Activated CD4-positive, alpha-beta T cell treated with anti-CD3 and anti-CD28 coated beads for 1 hour (primary cell): ENCODE measurements at places on chromosomes 12 and 14.

DNA sequence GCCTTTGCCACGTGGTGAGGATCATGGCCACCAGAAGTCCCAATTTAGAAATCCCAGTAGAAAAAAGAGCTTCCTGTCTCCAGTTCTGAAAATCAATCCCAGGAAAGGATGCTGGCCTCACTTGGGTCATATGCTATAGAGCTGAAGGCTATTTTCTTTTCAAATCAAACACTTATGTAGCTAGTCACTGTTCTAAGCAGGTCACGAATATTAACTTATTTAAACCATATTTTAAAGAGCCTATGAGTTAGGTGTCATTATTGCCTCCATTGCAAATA, 97.5 kb downstream of the VCPKMT start:
- no peak for DNase-seq

- DNase-seq, result no peak
Observed at GRCh38 chr12:39352471-39353017, 90.4 kb downstream of the KIF21A start.

DNA sequence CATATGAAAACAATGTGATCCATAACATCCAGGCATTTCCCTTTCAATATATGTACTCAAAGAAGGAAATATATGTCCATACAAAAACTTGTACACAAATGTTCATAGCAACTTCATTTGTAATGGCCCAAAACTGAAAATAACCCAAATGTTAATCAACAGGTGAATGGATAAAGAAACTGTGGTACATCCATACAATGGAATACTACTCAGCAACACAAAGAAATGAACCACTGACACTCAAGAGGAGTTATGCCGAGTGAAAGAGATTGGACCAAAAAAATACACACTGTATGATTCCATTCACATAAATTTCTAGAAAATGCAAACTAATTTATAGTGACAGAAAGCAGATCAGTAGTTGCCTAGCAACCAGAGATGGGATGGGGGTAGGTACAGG, 30.3 kb upstream of the GXYLT1 start:
- DNase-seq, result no peak

GRCh38 chr12:46490635-46491034, 118.1 kb upstream of the SLC38A2 start:
- no peak for DNase-seq

GRCh38 chr14:36365766-36366165, 45.3 kb upstream of the MBIP start:
- no peak for DNase-seq

DNA sequence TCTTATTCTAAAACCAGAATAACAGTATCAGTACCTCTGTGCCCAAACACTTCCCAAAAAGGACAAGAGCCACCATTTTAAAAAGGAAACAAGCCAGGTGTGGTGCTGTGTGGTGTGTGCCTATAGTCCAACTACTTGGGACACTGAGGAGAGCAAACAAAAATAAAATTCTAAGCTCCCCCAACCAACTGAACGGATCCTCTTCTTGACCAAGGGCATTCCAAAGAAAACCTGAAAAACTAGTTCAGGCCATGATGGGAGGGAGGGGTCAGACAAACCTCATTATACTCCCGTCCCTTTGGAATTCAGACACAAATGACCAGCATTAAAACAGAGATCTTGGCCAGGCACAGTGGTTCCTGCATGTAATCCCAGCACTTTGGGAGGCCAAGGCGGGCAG, 20.5 kb downstream of the SLC11A2 start:
- no peak for DNase-seq

DNA sequence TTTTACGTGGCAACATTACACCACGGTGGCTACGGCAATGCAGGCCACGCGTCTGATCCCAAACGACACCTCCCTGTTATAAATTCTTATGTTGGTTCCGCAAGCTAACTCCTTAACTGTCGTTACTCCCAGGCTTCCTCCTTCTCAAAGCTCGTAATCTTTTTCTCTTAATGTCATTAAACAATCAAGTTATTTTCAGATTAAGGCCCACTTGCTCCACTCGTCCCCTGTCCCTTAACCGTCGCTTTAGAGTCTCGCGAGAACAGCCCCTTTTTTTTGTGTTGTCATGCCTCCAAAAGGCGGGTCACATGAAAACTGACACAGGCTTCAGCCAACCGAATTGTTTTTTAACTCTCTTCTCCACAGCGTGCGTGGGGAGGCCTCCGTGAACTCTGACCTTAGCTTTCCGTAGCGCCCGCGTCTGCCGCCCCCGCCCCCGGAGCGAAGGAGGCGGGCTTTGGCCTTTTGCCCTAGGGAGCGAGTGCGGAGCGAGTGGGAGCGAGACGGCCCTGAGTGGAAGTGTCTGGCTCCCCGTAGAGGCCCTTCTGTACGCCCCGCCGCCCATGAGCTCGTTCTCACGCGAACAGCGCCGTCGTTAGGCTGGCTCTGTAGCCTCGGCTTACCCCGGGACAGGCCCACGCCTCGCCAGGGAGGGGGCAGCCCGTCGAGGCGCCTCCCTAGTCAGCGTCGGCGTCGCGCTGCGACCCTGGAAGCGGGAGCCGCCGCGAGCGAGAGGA, at the start of gene CAND1:
CAND1 (plus strand) TSS at position 463 of the 737 bp plus-strand sequence. CDS start 360 bp downstream, outside the sequence.
- peak; percentile 94 for DNase-seq

DNA sequence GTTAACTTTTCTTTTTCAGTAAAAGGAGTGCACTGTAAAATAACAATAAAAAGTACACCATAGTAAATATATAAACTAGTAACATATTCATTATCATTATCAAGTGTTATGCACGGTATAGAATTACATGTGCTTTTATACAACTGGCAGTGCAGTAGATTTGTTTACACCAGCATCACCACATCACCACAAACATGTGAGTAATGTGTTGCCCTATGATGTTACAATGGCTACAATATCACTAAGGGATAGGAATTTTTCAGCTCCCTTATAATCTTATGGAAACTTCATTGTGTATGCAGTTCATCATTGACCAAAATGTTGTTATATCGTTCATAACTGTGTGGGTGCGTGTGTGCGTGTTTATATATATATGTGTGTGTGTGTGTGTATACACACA, 23.5 kb upstream of the NEDD1 start:
- no peak for DNase-seq

GRCh38 chr14:51609251-51609954, 42.3 kb upstream of the FRMD6 start:
- DNase-seq, result no peak

- DNase-seq, result no peak
Observed at GRCh38 chr12:69662764-69663163, 36.3 kb downstream of the BEST3 start.

GRCh38 chr12:51405801-51406207, 14.6 kb upstream of the GALNT6 start:
- DNase-seq, result no peak

DNA sequence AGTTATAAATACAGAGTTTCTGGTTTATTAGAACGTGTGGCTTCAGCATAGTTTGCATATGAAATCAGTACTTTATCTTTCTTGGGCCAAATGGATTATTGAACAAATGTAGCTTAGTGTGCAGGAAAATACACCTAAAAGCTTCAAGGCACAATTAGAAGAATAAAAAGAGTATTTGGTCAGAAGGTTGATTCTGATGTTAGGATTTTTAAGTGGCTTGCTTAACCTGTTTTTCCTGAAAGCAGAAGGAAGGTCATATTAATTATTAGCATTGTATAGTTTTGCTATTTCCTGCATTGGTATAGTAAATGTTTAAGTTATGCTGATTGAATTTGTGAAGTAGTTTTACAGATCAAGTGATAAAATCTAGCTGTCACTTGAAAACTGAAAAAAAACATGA, 31.0 kb upstream of the GNS start:
- no peak for DNase-seq

- no peak for DNase-seq
Observed at GRCh38 chr14:35047976-35048513, 2.0 kb downstream of the FAM177A1 start.

DNA sequence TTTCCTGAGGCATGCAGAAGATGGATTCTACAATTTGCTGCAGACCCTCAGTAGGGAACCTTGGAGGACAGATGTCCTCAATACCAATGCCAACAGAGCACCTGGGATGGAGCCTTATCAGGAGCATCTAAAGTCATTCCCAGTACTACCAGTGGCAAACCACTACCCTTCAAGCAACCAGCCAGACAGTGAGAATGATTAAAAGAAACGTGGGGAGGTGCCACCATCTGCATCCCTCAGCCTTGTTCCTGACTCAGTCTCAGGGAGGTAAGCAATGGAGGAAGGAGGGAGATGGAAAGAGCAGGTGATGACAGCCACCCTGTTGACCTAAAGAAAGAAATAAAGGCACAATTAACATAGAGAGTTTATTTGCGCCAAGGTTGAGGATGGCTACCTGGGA, 175.2 kb upstream of the GRIN2B start:
- no peak for DNase-seq

DNA sequence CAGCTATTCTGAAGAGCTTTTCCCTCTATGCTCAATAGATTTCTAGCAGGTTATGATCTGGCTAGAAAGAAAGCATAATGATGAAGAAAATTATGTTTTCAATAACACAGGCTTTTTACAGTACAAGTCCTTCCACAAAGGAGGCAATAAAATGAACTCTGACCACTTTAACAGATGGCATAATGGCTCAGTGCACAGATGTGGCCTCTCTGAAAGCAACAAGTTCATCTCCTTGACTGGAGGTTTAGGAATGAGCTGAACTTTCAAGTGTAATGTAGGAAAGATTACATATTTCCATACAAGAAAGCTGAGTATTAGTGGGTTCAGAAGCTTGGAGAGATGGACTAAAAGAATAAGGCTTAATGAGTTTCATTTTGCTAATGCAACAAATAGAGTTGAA, 147.4 kb downstream of the EFCAB11 start:
- DNase-seq, result no peak

- DNase-seq, result no peak
Observed at GRCh38 chr12:47147739-47148138, 68.0 kb upstream of the AMIGO2 start.

GRCh38 chr12:106358396-106359241, 1.1 kb downstream of the POLR3B start:
- DNase-seq, result no peak

- no peak for DNase-seq
Observed at GRCh38 chr12:20213723-20214625, 154.4 kb upstream of the PDE3A start.

- no peak for DNase-seq
Observed at GRCh38 chr14:92510972-92511371, 2.6 kb upstream of the RIN3 start.

DNA sequence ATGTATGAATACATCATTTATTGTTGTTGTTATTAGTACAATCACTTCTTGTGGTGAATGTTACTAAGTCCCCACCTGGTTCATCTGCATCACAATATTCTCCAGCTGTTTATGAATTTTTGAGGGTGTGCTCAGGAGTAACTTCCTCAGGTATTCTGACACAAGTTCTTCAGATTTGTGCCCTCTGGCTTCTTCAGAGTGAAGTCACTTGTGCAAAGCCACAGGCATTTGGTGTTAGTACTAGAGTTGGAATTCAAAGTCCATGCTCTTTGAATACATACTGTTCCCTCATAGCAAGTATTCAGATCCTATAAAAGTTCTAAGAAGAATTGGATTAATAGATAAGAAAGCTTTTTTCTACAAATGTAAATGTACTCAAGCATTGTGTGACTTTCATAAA, 150.3 kb upstream of the AVPR1A start:
- DNase-seq, result no peak

GRCh38 chr14:74671789-74672188, 41.1 kb downstream of the AREL1 start:
- DNase-seq, result no peak

GRCh38 chr12:106493531-106493930, 89.3 kb upstream of the RFX4 start:
- no peak for DNase-seq

DNA sequence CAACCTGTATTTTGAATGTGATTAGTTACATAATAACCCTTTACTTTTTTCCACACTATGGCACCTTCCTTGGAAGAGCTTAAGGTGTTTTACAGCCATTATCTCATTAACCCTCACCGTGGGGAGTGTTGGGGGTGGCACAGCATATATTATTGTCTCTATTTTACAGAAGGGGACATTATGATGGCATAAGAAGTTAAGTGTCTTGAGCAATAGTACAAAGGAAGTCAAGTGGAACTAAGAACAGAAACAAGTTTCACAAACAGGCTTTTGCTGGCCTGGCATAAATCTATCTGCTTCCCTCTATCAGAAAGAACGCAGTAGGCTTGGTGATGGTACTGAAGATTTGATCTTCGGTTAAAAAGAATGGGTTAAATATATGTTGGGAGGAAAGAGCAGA, 169.7 kb upstream of the OTX2 start:
- no peak for DNase-seq

- DNase-seq, result no peak
Observed at GRCh38 chr12:62841846-62842245, 93.1 kb downstream of the PPM1H start.

GRCh38 chr12:56021889-56022497, 1.1 kb downstream of the IKZF4 start:
- DNase-seq, result no peak

DNA sequence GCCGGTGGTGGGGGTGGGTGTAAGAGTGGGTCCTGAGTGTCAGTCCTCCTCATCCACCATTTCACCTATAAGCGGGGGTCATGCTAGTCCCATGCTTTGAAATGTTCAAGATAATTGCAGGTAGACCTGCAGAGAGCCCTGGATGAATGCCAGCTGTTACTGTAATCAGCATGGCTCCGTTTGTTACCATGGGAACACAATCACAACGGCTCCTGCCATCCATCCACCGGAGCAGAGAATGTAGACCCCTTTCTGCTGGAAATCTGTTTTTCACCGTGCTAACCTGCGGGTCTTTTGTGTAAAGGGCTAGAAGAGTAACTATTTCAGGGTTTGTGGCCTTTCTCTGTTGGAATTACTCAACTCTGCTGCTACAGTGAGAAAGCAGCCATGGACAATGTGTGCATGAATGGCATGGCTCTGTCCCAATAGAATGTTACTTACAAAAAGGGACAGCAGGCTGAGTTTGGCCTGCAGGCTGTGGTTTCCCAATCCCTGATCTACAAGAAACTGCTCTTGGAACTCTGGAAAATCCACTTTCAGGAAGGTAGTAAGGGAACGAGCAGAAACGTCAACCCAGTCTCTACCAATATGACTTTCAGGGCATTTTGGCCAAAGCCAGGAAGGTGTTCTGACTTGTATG, 36.1 kb downstream of the KCTD10 start:
- DNase-seq, result no peak

DNA sequence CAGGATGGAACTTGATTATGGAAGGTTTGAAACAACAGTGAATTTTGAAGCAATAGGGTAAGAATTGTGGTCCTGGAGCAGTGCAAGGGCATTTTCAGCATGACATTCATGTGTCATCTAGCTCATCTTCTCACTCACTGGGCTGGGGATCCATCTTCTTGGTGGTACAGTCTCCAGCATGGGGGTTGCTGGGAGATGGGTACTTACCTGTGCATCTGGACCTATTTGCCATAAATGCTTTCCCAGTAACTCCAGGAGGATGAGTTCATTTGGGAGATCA, 7.2 kb downstream of the HSP90AA1 start:
- no peak for DNase-seq
